Mammary epithelial cell (primary cell): ENCODE measurements at places on chromosomes 3 and 15.
A peak's percentile ranks its signal among the peaks of the same experiment; 100 is the strongest.

GRCh38 chr15:100759106-100759505 is 120.5 kb upstream of the ALDH1A3 start:
- no peak for DNase-seq

DNA sequence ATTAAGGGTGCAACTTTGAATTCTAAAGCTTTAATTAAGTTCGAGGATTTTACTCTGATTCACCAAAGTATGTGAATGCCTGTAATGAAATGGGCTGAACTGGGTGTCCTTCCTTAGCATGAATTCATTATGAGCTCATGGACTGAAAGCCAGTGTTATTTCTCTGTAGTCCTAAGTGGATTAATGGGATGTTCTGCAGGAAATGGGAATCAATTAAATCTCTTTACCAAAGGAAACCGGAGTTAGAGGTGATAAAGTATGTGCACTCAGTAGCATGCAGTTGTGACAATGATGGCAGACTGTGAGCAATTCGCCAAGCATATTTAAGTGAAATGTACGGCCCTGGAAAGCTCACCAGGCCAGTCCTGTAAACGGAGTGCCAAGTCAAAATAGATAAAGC is 138.7 kb downstream of the CHL1 start:
- no peak for DNase-seq

GRCh38 chr3:11910971-11911531 is 64.4 kb upstream of the TAMM41 start:
- no peak for DNase-seq

DNA sequence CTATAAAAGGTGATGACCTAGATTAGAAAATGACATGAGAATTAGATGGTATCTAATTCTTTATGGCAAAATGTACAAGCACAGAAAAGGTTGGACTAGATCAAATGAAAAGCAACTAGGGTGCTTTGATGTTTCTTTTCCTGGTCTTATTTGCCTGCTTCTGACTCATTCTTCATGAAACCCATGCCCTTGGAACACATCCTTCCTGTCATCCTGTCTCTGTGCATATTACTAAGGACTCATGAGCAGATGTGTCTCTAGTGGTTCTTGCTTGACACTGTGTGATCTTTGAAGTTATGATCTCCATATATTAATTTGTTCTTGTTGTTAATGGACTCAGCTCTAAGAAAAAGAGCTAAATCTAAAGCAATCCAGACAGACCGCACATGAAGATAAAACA is 314.0 kb downstream of the ERC2 start:
- peak; percentile 1 for DNase-seq

DNA sequence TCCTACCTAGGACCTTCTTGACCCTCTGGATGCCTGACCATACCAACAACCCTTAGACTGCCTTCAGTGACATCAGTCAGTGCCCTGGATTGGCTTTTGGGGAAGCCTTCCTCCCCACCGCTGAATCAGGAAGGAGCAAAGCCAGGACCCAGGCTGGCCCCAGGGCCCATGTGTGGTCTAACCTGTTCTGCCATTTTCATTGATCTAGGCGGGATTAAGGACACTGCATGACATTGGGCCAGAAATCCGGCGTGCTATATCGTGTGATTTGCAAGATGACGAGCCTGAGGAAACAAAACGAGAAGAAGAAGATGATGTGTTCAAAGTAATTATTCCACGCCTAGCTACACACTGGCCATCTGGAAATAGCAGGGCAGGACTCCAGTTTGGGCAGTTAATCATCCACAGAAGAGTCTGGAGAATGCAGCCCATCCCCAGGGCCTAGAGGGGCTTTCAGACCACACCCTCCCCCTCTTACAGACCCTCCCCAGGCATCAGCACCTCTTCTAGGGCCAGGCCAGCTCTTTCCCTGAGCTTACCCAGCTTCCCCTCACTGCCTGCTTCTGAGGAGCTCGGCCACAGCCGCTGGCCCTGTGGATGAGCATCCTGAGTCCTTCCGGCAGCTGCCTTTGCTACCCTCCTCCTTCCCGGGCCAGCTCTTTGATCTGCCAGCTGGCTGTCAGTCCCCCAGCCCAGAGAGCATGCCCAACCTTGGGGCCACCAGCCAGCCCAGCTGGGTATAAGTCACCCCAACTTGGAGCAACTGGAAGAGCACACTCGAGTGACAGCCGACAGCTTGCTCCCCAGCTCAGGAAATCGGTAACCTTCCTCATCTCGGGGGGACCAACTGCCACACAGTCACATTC is 45.9 kb downstream of the CHDH start:
- DNase-seq, result no peak

DNA sequence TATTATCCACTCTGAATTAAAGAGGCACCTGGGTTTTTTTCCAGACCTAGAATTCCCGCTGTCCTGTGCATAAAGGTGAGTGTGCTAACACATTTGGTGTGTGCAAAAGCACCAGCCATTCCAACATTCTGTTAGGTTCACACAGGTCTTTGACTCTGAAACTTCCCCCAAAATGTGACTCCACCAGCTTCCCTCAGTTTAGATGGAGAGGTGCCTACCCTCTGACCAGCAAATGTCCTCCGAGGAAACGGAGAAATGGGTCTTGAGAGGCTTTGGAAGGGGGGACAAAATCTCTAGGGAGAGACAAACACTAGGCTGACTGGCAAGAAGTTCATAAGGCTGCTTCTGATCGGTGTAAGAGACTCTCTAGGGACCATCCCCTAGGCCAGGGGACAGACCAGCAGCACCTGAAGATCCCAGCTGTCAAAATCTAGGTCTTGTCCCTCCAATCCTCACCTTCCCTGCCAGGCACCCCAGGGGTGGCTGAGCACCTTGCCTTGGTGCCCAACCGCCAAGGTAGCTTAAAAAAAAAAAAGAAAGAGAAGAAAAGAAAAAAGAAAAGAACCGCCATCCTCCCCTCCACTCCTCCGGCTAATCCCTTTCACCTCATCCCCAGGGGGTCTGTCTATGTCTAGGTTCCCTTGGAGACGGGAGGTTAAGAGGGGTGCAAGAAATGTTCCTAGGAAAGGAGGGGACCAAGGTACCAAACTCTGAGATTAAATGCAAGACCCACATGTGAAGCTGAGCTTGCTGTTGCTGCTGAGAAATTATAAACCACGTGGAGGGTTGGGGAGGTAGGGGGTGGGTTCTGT is 2.0 kb upstream of the MECOM start:
- no peak for DNase-seq

- DNase-seq, result peak; percentile 76
Observed at GRCh38 chr3:193971261-193971751, 164.6 kb upstream of the HES1 start.

DNA sequence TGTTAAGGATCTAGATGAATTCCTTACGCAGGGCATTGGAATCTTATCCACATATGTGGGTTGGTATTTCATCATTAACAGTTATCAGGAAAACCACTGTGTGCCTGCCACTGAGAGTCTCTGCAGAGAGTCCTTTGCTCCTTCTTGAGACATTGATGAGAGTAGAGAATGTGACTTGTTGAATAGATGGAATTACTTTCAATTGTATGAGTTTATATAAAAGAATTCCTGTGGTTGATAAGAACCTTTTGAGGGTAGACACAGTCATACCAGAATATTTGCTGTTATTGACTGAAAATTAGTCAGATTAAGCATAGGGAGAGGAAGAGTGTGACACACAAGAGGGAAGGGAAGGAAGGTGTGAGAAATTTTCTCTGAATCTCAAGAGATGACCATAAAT is 30.8 kb downstream of the ARHGEF26 start:
- peak; percentile 51 for DNase-seq

DNA sequence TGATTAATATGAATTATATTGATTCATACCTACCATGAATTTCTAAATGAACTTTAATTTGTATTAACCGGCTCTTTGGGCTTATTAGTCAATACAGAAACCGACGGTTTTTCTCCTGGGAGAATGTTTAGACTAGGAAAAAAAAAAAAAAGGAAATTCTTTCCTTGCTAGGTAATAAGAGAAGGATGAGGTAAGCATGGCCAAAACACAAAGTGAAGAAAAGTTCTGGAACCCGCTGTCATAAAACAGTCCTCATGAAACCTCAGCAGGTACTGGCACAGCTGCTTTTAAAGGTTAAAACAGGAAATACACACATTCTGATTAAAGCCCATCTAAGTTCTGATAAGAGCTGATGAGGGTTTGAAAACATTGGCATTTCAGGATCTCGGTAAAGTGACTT is 30.8 kb upstream of the PSTPIP1 start:
- DNase-seq, result no peak

DNA sequence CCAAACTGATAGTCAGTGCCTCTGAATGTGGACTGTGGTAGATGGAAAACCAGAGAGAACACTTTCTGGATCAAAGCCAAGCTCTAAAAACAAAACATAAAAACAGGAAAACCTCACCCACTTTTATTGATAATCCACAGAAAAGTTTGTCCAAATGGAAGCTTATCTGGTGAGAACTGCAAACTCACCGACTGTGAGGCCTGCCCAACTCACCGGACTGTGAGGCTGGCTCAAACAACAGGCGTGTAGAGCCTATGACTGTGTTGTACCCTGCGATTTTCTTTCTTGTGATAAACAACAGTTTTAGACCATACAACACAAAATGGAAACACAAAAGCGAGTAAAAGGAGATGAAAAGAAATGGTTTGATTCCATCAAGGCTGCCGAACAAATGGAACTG is 7.2 kb downstream of the PRR23C start:
- DNase-seq, result no peak

- peak; percentile 50 for DNase-seq
Observed at GRCh38 chr3:54188176-54188791, 65.9 kb downstream of the CACNA2D3 start.

GRCh38 chr15:35078221-35078915 is 6.7 kb downstream of the NANOGP8 start:
- peak; percentile 16 for DNase-seq

- DNase-seq, result no peak
Observed at GRCh38 chr15:63294359-63294758, 17.0 kb downstream of the APH1B start.

GRCh38 chr3:191919491-191920026 is 458.6 kb downstream of the PYDC2 start:
- no peak for DNase-seq

- DNase-seq, result no peak
Observed at GRCh38 chr15:63200464-63201249, 11.3 kb downstream of the RAB8B start.

- no peak for DNase-seq
Observed at GRCh38 chr3:155949453-155950217, 79.2 kb downstream of the GMPS start.

GRCh38 chr3:23112491-23112890 is 90.6 kb upstream of the UBE2E2 start:
- peak; percentile 33 for DNase-seq

DNA sequence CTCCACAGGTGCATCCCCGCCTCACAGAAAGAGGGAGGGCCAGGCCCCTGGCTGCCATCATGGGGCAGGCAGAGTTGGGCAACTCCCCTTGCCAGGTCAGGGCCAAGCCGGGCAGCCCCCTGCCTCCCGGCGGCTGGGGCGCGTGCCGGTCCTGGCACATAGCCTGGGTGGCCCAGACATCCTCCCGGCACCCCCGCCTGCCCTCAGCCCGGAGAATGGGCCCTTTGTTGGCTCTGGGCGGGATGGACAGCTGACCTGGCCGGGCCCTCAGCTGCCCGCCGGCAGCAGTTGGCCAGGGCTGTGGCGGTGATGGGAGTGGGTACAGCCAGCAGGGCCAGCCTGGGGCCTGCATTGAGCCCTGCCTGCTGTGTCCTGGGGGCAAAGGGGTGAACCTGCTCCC is 16.5 kb downstream of the PLXNA1 start:
- DNase-seq, result no peak

GRCh38 chr15:101162701-101163483 is 89.0 kb downstream of the CHSY1 start:
- no peak for DNase-seq

DNA sequence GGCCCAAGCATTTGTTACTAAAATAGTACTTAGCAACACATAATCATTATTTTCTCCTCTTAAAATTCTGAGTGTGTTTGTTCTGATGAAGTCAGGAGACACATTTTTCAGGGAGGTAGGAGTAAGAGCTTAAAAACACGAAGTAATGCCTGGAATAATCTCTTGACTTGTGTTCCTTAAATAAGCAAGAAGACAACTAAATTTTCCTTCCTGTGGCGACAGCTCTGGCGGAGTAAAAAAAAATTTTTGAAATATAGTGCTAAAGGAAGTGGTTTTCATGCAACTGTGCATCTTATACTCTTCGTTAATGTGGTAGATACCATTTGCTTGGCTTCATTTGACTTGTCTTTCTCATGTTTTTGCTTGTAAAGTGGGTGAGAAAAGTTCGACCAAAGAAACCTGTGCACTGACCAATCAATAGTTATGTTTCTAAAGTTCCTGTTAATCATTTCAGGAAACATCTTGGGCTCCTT is 11.1 kb upstream of the MBNL1 start:
- no peak for DNase-seq

GRCh38 chr3:113285226-113285625 is 73.9 kb downstream of the BOC start:
- DNase-seq, result no peak

DNA sequence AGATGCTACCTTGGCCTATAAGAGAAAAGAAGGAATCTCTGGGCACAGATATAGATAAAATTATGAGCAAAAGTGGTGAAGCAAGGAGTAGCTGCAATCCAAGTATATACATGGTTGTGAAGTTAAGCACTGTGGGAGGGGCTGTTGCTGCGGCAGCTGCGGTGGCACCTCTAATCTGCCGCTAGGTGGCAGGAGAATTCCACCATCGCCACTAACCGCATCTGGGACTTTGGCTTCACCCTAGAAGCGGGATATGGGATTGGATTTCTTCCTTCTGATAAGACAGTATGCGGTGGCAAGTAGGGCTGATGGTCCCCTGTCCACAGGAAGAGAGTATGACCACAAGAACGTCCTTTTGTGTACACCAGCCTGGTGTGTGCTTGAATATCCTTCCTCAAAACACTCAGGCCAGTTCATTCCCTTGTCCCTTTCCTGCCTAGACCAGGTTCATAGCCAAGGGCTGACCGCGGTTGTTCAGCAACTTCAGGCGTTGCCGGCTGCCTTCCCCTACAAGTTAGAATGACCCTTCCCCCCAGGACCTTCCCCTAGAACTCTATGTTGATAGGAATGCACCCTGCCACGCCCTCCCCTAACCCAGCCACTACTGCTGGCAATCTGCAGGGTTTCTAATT is 5.1 kb downstream of the MAGEL2 start:
- DNase-seq, result peak; percentile 12

GRCh38 chr3:30012941-30013543 is 593.4 kb upstream of the TGFBR2 start:
- DNase-seq, result peak; percentile 58

- DNase-seq, result peak; percentile 87
Observed at GRCh38 chr3:46065294-46065705, 38.0 kb upstream of the XCR1 start.

- peak; percentile 63 for DNase-seq
Observed at GRCh38 chr3:184513276-184514170, 48.1 kb upstream of the EPHB3 start.
